Karpas-422 (cell line): ENCODE measurements at places on chromosomes 11 and 22.

- DNase-seq: no peak
These were observed 120.2 kb downstream of the METTL15 start for GRCh38 chr11:28228196-28228895.

DNA sequence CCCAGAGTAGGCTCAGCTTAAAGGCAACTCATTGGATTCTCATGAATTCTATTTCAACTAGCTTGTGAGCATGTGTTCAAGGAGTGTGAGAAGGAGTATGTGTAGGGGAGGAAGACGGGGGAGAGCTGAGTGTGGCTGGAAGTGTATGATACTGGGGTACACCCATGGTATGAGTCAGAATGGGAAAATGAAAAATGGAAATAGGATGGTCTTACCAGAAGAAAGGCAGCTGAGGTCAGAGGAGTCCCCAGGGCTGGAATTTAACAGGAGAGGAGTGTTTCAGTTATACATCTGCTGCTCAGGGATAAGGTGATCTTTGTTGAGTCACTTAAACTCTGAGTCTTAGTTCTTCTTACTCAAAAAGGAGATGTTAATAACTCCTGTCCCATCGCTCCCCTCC is 6.7 kb upstream of the ADAMTS15 start:
- no peak for DNase-seq

DNA sequence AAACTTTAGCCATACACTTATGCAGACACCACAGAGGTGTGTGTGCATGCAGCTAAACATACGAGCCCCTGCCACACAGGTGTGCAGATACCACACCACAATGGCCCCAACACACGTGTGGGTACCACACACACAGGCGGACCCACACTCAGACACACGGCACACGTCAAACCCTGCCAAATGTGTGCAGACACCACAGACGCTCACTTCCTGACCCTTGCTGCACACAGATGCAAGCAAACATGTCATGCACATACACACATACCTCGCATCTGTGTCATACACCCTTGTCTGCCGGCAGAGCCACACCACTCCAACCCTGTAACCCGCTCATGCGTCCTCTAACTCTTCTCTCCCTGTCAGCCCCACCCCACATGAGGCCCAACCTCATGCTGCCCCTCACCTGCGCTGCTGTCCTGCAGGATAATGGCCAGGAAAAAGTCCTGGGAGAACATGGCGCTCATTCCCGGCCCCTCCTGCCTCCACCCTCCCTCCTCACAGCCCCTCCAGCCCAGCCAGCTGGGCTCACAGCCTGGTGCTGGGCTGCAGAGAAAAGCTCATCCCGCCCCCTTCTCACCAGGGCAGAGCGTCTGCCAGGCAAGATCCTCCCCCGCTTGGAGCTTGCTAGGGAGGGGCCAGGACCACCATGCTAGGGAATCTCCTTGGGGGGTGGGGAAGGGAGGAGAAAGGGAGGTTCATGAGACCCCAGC is 14.2 kb downstream of the SMPD1 start:
- DNase-seq: no peak

DNA sequence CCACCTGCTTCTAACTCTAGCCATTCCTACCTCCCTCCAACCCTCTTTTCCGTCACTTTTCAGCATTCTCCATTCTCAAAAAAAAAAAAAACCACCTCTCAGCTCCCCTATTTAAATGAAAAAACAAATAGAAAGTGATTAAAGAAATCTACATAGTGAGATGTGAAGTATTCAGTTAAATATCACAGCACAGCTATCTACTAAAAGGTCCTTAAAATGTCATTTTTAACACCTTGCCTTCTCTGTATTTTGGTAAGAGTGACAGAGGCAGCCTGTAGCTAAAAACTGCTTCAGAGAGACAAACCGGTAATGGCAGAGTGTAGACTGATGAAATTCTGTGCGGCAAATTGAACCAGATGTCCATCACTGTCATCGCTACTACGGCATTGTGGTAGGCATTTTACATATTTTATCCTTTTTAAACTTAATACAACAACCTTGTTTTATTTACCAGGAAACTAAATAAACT is 346 bp upstream of the ALG9 start:
- DNase-seq: peak; percentile 49

GRCh38 chr11:112161012-112161411 is 2.9 kb downstream of the IL18 start:
- no peak for DNase-seq

DNA sequence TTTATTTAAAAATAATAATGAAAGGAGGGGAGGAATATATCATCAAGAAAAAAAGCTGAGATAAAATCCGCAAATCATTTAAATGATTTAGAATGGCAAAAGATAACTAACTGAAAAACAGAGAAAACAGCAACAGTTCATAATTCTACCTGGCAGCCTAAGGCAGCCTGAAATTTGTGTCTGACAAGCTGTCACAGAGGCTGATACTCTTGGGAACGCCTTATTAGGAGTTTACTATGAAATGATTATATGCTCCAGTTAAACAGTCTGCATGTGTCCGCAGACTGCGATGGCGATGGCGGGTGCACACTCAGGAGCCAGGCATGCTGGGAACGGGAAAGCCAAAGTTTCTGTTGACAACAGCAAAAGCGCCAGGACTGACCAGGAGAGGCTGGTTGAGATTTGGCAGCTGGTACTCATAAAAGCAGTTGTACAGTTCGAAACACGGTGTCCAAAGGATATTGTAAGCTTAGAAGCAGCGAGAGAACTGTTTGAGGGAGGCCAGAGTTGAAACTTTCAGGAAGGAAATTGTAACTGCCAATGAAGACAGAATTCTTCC is 172.9 kb upstream of the MPPED2 start:
- DNase-seq: no peak

GRCh38 chr11:78262691-78263090 is 74.0 kb downstream of the USP35 start:
- no peak for DNase-seq

DNA sequence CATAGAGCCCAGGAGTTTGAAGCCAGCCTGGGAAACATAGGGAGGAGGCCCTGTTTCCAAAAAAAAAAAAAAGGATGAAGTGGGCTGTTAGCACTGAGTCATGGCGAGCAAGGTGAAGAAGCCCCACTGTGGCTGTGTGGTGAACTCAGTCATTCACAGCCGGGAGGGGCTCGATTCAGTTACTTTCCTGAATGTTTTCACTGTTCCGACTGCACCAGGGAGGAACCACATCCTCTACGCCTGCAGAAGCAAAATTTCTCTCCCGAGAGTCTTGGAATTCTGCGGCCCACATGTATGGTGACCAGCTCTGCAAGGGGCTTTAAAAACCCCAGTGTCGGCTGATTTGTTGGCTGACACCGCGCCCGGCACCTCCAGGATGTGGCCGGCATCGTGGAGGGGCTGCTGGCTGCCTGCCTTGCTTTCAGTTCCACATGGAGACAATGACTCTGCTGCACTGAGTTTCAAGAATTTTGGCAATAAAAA is 27.8 kb upstream of the GRAMD4 start:
- DNase-seq: peak; percentile 76

- DNase-seq: no peak
These were observed 185.1 kb upstream of the MTNR1B start for GRCh38 chr11:92784331-92784730.

DNA sequence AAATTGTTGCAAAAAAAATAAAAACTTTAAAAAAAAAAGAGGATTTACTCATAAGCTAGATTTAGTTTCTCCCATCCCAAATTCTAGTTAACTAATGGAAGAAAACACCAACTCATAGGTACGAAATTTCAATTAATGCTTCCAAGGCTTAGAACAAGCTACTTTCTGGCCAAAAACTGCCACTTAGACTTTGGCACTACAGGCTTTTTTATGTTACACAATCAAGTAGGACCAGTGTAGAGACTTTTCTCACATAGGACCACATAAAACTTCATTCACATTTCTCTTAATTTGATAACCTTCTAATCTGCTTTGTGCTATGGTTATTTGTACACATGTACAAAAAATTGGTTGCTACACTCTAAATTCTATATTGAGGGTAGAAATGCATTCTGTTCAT is 3.1 kb downstream of the ST13 start:
- no peak for DNase-seq

GRCh38 chr11:70080763-70081162 is 2.6 kb downstream of the ANO1 start:
- DNase-seq: no peak

- no peak for DNase-seq
These were observed 33.8 kb upstream of the OLFML1 start for GRCh38 chr11:7451520-7451919.

DNA sequence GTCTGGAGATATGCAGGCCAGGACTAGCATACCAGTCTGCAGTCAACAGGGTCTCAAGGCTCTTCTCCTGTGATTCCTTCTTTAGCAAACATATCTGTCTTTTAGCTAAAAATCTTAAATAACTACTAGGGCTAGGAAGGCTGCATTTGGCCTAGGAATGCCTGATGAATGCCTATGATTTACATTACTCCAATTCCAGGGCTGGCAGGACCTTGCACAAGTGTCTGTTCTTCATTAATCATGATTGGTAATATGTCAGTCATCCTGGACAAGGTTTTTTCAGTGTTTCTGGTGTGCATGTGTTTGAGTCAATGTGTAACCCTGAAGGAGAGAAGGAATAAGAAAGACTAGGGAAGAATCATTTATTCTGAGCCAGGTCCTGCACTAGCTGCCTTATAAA is 280.5 kb upstream of the NARS2 start:
- no peak for DNase-seq

GRCh38 chr11:85318573-85318972 is 308.6 kb downstream of the DLG2 start:
- no peak for DNase-seq

DNA sequence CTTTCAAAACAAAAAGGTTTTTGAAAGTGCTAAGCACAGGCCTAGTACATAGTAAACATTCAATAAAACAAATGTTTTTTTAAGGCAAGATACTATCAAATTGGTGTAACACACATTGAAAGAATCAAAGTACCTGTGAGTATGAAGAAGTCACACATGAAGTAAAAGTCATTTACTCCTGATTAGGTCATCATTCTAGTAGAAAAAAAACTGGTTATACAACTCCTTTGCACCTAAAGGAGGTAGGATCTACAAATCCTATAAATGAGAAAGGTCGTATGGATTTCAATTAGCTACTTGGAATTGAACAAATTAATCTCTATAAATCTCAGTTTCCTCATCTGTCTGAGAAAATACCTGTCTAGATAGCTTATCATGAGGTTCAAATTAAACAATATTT is 80.8 kb downstream of the SIK3 start:
- no peak for DNase-seq

DNA sequence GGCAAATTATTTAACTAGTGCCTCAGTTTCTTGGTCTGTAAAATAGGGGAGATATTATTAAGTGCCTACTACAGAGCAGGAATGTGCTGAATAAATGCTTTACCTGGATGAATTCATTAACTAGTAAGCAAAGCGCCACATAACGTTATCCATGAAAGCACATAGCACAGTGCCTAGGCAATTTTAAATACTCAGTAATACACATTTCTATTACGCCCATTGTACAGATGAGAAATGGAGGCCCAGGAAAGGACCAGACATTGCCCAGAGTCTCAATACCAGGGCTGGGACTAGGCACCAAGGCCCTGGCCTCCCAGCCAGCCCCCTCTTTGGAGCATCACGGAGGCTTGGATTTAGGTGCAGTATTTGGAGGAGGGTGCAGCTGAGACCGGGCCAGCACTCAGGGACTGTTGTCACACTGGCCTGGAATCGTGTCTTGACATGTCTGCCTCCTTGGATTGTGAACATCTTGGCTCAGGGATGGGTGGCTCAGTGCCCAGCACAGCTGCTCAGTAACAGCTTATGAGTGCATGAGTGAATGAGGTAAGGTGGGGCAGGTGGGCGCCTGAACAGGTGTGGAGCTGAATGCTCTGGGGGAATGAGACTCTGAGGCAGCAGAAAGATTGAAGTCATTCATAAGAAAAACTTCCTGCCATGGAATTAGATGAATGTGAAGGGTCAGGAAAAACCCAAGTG is 42.1 kb upstream of the TPBGL start:
- no peak for DNase-seq

GRCh38 chr22:43085658-43086606 is 3.3 kb downstream of the TTLL1 start:
- no peak for DNase-seq

- DNase-seq: no peak
These were observed 57.3 kb downstream of the ZBTB16 start for GRCh38 chr11:114116800-114117199.

DNA sequence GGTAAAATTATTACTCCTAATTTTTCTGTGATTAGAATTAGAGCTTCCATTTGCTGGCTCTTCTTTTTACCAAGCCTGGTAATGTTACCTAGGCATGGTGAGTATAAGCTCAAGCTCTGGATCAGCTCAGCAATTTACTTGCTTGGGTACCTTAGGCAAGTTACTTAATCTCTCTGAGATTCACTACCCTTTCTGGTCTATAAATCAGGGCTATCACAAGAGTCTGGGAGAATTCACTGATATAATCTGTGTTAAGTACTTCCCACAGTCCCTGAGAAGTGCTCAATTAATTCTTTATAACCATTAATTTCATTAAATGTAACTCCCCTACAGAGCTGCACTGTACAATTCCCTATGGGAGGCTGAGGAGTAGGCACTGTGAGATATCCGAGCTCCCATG is 44.2 kb downstream of the TMEM123 start:
- peak; percentile 57 for DNase-seq

- DNase-seq: no peak
These were observed 57.0 kb upstream of the CD5 start for GRCh38 chr11:61045271-61045670.

DNA sequence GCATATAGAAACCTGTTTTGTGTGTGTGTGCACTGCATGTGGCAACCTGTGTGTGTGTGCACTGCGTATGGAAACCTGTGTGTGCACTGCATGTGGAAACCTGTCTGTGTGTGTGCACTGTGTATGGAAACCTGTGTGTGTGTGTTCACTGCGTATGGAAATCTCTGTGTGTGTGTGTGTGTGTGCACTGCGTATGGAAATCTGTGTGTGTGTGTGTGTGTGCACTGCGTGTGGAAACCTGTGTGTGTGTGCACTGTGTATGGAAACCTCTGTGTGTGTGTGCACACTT is 72.2 kb upstream of the CCND1 start:
- no peak for DNase-seq

DNA sequence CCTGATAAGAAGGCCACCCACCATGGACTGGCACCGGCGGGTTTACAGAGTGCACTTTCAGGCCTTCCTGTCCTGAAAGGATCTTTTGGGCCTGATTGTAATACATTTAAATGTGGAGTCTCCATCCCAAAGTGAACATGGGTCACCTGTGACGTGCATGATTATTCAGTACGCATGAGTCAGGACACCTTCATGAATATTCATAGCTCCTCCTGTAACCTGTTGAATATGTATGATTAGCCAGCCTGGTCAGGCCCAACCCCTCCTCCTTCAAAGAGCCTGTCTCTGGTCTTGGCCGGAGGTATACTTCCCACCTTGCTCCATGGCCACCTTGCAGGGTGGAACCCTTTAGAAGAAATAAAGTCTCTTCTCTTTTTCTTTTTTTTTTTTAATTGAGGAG is 75.9 kb upstream of the NUP50 start:
- DNase-seq: no peak
